C1 segment of cervical spinal cord (tissue), 14 donors: ENCODE measurements at places on chromosomes 13 and 19.

- no peak for DNase-seq
These were observed 39.9 kb upstream of the TMTC4 start for GRCh38 chr13:100714478-100714877.

DNA sequence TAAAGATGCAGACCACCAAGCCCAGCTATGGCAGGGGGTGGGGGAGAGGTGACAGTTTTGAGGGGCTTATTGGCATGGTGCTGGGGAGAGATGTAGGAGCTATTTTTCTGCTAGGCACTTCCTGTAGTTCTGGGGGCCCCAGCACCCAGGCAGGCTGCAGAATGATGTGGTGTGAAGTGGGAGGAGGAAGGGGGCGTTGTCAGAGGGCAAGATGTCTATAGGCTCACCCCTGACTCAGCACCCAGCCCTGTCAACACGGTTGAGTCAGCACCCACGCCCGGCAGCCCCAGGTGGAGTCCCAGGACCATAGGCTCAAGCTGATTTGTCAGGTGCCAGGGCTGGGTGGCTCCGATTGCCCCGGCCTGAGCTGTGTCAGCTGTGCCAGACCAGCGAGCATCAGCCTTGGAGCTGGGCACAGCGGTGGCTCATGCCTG is 5.8 kb downstream of the KLF2 start:
- no peak for DNase-seq

DNA sequence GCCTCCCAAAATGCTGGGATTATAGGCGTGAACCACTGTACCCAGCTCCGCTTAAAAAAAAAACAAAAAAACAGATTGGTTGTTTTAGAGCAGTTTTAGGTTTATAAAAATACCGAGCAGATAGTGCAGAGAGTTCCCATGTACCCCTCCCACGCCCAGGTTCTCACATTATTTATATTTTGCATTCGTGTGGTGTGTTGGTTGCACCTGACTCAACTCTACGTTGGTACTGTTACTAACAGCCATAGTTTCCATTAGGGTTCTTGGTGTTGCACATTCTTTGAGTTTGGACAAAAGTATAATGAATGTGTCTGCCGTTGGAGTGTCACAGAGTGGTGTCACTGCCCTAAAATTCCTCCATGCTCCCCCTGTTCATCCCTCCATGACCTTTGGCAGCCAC is 29.1 kb downstream of the MYO9B start:
- DNase-seq = no peak

DNA sequence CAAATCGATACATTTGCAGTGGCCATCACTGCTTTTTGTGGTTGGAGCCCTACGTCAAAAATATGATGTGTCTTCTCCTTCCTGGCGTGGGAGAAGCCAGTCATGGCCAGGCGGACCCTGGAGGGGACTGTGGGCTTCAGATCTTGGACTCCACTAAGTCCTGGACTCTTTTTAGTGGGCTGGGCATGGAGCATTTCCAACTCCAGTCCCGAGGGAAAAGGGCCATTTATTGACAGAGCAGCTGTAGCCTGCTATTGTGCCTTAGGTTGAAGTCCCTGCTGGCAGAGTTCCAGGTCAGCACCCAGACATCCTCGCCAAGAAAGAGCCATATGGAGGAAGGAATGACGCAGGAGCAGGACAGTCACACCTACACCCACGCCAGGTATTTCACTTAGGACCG is 179.2 kb upstream of the ZNF507 start:
- DNase-seq = no peak

GRCh38 chr19:17259118-17259780 is 5.3 kb downstream of the USHBP1 start:
- no peak for DNase-seq

DNA sequence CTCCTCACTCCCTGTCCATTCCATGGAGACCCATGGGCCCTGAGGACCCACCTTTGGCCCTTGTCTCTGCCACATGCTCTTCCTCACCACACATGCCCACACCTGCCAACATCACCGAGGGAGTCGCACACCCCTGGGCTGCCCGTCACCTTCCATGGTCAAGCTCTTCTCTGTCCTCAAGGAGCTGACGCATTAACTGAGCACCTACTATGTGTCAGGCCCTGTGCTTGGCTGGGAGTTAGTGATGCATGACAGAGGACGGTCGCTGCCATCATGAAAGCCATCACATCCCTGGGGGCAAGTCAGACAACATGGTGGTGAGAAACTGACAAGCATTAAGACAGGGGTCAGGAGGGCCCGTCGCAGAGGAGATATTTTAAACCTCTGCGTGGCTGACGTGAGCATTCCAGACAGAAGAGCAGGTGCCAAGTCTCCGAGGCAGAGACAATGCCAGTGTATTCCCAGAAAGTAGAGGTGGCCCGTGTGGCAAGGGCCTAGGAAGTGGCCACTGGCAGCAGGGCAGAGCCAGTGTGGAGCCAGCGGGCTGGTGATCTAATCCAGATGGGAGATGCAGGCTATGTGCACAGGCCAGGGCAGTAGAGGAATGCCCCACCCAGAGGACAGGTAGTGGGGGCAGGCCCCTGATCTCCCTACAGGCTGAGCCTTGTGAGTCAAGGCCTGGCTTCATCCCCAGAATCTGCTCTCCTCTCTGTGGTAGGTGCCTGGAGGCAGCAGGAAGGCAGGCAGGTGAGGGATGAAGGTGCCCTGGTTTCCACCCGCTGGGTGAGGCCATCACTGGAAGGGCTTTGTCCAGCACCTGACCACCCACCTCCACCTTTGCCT is 21.2 kb downstream of the ELAVL1 start:
- DNase-seq = no peak

- DNase-seq = no peak
These were observed 57.7 kb downstream of the ATP8A2 start for GRCh38 chr13:25429466-25429865.

DNA sequence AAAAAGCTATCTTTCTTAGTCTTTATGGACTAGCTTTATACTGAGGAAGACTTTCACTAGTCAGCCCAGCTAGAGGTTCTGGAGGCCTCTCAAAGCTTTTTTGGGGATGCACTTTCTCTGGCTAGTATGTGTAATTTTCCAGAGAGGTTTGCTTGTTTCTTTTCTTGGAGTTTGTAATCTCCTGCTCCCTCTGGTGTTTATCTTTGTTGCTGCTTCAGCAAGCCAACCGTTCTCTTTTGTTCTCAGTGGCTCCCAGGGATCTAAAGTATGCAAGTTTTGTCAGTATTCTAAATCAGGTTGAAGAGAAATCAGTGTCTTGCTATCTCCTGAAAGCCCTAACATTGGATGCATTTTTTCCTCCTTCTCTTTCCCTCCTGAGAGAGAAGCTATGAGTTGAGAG is 121.1 kb upstream of the MYO16 start:
- DNase-seq = no peak

GRCh38 chr13:24921881-24922280 is 157.9 kb downstream of the RNF17 start:
- no peak for DNase-seq
